ENCODE measurements at places on chromosomes 5 and 9.
A peak's percentile ranks its signal among the peaks of the same experiment; 100 is the strongest.

DNA sequence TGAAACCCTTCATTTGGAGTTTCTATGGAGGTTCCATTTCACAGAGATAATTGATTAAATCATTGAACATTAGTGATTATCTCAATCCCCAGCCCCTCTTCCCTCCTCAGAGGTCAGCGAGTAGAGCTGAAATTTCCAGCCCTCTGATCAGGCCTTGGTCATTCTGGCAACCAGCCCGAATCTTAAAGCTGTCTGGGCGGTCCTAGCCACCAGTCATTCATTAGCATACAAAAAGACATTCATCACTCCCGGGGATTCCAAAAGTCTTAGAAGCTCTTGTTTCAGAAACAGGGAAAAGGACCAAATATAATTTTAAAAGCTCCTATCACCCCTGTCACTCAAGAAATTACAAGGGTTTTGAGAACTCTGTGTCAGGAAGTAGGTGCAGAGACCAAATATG is 41.3 kb downstream of the ZNF474 start:
- DNase-seq, result no peak

- no peak for DNase-seq
Observed at GRCh38 chr5:99248066-99248465, 319.3 kb upstream of the CHD1 start.

- peak; percentile 62 for DNase-seq
Observed at GRCh38 chr5:35816881-35817521, 39.7 kb upstream of the IL7R start.

DNA sequence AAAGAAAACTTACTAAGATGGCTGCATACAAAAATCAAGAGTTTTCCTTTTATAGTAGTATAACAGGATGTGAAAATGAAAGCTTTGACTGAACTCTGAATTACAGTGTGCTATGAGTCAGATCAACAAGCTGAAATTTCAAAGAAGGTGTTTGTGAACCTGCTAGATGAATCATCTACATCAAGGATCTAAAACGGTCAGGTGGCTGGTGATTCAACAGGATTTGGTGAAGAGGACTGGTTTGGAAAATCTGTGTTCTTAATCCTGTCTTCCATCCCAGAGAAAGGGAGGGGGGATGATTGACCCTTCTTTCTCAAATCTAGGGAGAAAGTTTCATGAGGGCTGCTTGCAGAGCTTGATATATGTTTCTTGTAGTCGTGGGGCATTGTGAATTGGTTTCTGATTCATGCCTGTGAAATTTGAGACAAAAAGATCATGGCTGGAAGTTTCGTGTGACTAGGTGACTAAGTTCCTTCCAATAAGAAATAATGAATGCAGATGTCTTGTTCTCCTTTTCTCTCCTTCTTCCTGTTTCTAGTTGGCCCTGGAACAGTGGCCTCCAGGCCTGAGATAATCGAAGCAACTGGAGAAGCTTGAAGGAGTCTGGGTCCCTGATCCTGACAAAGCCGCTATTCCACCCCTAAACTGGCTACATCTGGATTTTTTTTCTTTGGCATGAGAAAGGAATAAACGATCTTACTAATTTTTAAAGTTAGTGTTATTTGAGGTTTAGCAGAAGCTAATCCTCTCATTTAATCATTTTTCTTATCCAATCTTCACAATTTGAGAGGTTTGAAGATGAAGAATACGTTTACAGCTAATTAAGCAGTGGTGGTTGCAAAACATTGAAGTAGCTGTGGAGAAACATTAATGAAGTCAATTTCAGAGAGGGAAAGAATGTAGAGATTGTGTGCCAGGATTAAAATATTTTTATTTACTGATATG is 67.2 kb downstream of the MRPS30 start:
- no peak for DNase-seq

- no peak for DNase-seq
Observed at GRCh38 chr9:22308177-22308576, 138.4 kb upstream of the DMRTA1 start.

GRCh38 chr5:151602806-151603205 is 11.7 kb upstream of the FAT2 start:
- DNase-seq, result no peak

- no peak for DNase-seq
Observed at GRCh38 chr9:74284581-74285450, 212.3 kb upstream of the RORB start.

DNA sequence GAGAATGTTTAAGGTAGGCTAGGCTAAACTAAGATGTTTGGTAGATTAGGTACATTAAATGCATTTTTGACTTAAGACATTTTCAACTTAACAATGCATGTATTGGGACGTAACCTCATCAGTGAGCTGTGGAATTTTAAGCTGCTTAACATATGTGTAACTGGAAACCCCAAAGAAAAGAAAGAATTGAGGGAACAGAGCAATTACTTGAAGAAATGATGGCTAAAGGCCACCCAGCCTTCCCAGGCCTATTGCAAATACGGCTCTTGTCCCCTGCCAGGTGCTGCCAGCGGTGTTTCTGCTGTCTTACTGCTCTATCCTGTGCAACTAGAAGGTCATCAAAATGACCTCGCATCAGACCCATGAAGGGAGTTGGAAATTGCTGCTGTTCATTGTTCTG is 52.0 kb downstream of the RICTOR start:
- no peak for DNase-seq

- DNase-seq, result no peak
Observed at GRCh38 chr9:31588006-31588405, 796.4 kb upstream of the ACO1 start.

GRCh38 chr5:132767150-132767549 is 9.9 kb downstream of the SEPTIN8 start:
- no peak for DNase-seq

DNA sequence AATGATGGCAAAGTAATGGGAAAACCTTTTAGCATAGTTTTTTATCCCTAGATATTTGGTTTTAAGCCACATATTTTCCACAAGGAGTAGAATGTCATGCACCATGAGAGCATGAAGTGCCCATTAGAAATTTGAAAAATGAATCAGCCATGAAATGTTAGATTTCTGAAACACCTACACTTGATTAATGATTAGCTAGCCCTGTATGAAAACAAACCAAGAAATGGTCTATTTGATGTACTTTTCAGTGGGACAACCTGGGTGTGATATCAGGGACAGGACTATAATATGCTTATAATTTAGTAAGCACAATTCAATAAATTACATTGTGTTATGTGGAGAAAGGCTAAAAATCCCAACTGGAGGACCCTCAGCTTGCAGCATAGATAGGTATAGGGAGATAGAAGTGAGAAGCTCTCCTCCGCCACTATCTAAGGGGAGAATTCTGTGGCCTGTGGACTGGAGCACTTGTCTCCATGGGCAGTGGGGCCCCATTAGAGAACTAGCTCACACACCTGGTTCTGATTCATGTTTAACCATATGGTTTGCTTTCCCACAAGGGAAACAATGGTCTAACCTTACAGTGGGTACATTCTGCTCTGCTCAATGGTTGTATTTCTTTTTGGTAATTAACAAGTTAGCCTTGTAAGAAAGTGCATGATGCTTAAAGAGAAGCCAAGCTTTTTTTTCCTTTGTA is 35.2 kb downstream of the NUP214 start:
- no peak for DNase-seq

DNA sequence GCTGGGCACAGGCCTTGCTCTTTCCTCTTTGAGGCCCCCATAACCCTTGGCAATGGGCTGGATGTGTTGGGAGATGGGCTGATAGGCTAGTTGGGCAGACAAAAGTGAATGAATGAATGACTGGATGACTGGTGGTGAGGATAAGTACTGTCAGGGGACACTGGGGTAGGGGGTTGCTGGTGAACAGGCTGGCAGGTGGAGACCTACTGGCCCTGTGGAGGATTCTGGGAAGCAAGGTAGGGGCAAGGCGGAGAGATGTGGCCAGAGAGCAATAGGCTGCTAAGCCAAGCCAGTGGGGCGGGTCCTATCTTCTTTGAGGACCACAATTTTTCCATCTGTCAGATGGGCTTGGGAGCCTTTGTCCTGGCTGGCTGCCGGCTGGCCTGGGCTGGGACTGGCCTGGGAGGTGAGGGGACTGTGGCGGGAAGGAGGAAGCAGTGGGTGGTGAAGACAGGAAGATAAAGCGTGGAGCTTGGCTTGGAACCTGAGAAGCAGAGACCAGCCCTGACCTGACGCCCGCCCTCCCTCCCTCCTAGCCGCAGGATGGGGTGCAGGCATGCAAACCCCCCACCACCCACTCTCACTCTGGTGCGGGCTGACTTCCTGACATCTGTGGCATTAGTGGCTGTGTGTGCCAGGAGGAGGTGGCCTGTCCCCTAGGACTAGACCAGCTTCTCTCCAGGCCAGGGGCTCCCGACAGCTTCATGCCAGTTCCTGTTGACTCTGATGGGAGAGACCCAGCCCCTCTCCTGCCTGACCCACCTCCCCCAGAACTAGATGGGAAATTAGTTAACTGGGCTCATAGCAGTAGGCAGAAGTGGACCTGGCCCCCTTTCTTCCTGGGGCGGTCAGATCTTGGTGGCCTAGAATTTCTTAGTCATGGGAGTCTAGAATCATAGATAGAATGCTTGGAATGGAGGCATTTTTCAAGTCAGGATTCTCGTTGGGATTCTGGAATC is 9.5 kb downstream of the CXXC5 start:
- DNase-seq, result no peak

DNA sequence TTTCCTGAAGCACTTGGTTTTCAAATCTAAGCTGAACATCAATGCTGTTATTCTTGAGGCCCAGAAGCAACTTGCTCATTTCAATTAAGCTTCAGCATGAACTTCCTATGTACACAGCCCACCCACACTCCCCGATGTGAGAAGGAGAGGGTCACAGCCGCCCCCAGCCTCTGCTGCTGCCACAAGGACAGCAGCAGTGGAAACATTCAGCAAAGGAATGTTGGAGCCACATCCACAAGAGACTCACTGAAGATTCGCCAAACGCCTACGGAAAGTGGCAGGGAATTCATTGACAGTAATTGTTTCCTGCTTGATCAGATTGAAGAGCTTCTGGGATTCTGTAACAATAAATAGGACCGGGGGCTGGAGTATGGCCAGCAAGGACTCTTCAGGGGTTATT is 2.9 kb downstream of the TGFBI start:
- no peak for DNase-seq

DNA sequence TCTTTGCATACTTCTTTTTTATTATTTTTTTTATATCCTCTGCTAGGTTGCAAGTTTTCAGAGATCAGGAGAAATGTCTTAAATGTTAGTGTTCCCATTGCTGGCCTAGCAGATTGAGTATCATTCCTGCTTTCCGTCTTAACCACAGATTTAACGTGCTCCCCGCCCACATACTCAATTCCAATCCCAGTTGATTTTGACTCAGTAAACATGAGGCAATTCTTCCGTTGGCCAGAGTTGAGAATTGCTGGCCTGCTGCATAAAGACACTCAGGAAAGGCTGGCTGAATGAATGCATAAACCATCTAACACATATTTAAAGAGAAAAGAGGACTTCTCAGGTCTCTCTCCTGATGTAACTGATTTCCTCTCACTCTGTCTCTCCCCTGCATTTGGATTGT is 46.8 kb upstream of the PLPP6 start:
- DNase-seq, result no peak

GRCh38 chr5:142386137-142387023 is 61.6 kb upstream of the SPRY4 start:
- DNase-seq, result no peak
